ENCODE measurements at places on chromosomes 11 and 22.

- no peak for DNase-seq
These were observed 7.4 kb downstream of the CNTF start for GRCh38 chr11:58629857-58630256.

DNA sequence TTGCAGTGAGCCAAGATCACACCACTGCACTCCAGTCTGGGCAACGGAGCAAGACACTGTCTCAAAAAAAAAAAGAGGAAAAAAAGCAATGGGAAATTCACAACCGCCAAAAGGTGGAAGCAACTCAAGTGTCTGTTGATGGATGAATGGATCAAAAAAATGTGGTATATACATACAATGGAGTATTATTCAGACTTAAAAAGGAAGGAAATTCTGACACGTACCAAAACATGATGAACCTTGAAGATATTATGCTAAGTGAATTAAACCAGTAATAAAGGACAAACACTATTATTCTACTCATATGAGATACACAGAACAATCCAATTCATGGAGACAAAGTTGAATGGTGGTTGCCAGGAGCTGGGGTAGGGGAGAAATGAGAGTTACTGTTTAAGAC is 40.9 kb downstream of the FAM168A start:
- no peak for DNase-seq

DNA sequence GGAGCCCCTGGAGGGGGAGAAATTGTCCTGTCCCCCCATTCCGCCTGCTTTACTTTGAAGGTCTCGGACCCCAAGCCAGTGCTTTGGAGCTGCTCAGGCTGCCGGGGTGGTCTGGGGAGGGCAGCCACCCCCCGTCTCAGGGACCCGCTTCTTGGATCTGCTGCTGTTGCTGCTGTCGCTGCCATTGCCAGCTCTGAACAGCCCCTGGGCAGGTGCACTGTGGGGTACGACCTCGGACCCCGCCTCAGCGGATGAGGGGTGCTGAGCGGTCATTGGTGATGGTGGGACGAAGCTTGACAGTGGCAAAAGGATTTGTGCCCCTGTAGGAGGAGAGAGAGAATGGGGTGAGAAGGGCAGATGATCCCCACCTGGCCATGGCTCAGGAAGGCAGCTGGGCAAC is 1.1 kb upstream of the SLC16A8 start:
- DNase-seq = no peak

GRCh38 chr11:10122326-10123197 is 171.5 kb downstream of the SBF2 start:
- DNase-seq = no peak

- no peak for DNase-seq
These were observed 46.3 kb upstream of the WNT11 start for GRCh38 chr11:76252631-76253070.

DNA sequence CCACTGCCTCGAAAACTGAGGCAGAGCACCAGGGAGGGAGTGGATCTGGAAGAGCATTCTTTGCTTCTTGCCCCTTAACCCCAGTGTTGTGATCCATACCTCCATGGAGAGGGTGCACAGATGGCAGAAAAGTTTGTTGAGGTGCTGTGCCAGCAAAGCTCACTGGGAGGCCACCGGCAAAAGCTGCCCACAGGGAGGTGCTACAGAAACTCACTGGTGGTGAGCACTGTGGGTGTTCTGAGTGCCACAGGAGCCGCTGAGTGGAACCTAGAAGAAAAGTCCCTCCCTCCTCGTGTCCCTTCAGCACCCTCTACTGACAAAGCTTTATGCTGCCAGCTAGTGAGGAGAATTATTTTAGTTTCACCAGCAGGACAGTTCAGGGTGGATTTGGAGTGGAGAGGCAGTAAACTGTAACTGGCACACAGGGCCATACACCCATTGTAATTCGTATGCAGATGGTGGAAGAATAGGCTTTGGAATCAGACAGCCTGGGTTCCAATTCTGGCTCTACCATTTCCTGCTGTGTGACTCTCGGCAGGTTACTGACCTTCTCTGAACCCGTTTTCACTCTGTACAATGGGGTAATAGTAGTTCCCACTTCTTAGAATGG is 84.6 kb downstream of the SWAP70 start:
- DNase-seq = no peak

DNA sequence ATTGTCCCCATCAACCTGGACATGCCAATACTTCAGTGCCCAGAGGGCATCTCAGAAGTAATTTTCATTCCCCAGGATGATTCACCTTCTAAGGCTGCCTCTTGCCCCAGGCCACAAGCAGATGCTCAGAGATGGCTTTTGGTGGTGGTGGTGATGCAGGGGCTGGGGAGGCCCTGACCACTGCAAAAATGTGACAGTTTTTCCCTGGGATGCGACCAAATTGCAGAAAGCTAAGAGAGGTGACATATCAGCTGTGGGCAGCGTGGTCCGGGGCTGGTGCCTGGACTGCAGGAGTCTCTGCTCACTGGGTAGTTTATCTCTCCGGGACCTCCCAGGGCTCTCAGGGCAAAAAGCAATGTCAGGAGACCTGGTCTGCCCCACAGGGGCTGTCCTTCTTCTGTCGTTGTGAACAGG is 39.7 kb upstream of the ACCSL start:
- no peak for DNase-seq

- DNase-seq = peak; percentile 55
These were observed 1.1 kb downstream of the CDC42EP1 start for GRCh38 chr22:37561212-37562048.

DNA sequence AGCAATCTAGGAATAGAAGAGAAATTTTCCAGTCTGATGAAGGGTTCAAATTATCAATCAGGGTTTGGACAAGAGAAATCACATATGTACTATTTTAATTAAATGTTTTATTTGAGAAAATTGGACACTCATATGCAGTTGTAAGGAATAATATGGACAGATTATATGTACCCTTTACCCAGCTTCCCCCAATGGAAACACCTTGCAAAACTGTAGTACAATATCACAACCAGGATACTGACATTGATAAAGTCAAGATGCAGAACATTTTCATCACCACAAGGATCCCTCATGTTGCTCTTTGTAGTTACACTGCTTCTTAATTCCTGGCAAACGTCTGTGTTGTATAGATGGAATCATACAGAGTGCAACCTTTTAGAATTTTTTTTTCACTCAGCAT is 1.4 kb upstream of the LIPT2 start:
- no peak for DNase-seq

GRCh38 chr11:85517272-85517671 is 109.9 kb downstream of the DLG2 start:
- no peak for DNase-seq

- DNase-seq = no peak
These were observed 61.4 kb upstream of the FADD start for GRCh38 chr11:70141486-70142220.

- no peak for DNase-seq
These were observed 29.8 kb downstream of the CHORDC1 start for GRCh38 chr11:90192869-90193582.

DNA sequence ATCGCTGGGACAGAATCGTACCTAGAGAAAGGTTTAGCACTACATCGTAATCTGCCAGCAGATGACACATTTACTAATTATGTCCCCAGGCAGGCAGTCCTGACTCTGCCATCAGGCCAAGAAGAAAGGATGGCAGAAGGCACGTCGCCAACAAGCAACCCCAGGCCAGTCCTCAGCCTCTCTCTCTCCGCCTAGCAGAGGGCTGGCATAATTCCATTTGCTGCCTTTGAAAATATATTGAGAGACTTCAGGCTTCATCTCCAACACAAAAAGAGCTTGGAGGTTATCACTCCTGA is 1517.0 kb downstream of the TBC1D22A start:
- DNase-seq = no peak

- no peak for DNase-seq
These were observed 25.0 kb downstream of the SWAP70 start for GRCh38 chr11:9688716-9689511.

- DNase-seq = peak; percentile 5
These were observed 69.9 kb upstream of the RTL6 start for GRCh38 chr22:44567846-44568493.

GRCh38 chr11:116217006-116217405 is 555.8 kb downstream of the BUD13 start:
- DNase-seq = no peak

- DNase-seq = no peak
These were observed 2.8 kb downstream of the EHBP1L1 start for GRCh38 chr11:65578667-65579066.

GRCh38 chr11:103530257-103530656 is 421.0 kb downstream of the DYNC2H1 start:
- DNase-seq = no peak

GRCh38 chr11:8365216-8365941 is 101.7 kb upstream of the LMO1 start:
- no peak for DNase-seq

- no peak for DNase-seq
These were observed 5.1 kb downstream of the APBB1 start for GRCh38 chr11:6413791-6414201.

- peak; percentile 1 for DNase-seq
These were observed 141.1 kb upstream of the NARS2 start for GRCh38 chr11:78715639-78716311.

DNA sequence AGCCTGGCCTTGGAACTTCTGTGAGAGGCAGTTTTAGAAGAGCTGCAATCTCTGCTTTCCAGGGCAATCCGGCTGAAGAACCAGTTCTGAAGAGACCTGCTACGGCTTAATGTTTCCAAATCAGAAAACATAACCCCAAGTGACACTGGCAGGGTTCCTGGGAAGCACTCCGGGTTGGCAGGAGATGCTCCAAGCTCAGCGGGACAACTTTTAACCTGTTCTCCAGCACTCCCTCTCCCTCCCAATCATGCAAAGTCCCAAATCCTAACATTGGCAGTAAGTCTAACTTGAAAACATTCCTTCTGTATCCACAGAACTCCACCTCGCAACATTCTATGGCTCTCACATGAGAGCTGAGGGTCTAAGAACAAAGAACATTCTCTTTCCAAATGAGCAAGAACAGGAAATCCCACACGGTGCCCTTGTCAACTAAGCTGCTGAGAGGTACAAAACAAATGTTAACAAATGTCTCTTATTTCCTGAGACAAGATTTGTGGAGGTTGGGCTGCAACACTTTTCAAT is 48.5 kb upstream of the MN1 start:
- no peak for DNase-seq

GRCh38 chr11:116721988-116722387 is 50.8 kb downstream of the BUD13 start:
- no peak for DNase-seq

- DNase-seq = no peak
These were observed 131.3 kb downstream of the CHST1 start for GRCh38 chr11:45534132-45534531.

DNA sequence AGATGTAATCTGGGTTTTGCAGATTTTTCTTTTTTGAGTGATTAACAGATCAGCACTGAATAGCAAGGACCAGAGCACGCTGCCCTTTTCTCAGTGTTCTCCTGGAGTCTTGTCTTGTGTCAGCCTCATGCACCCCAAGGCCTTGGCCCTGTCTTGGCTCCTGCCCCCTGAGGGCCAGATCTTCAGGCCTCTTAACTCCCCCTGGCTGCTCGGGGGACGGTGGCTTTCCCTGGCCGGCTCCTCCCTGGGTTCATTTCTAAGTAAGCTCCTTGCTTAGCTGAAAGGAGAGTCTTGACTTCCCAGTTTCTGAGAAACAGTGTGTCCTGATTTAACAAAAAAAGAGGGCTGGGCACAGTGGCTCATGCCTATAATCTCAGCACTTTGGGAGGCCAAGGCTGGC is 1139.3 kb downstream of the BRD1 start:
- DNase-seq = no peak

DNA sequence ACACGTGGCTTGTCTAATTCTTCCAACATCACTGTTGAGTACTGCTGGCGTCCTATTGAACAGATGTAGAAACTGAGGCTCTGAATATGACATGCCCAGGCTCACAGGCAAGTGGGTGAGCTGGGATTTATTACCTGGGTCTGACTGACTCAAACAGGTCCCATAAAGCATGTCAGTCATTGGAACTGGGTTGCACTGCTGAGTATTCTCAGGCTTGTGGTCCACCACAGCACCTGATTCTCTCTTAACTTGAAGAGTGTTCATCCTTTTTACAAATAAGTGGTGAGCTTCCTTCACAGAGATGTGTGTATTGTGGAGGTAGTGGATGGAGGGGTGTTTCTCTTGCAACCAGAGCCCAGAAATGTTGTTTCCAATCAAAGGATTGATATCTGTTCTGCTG is 44.5 kb downstream of the SC5D start:
- DNase-seq = no peak

DNA sequence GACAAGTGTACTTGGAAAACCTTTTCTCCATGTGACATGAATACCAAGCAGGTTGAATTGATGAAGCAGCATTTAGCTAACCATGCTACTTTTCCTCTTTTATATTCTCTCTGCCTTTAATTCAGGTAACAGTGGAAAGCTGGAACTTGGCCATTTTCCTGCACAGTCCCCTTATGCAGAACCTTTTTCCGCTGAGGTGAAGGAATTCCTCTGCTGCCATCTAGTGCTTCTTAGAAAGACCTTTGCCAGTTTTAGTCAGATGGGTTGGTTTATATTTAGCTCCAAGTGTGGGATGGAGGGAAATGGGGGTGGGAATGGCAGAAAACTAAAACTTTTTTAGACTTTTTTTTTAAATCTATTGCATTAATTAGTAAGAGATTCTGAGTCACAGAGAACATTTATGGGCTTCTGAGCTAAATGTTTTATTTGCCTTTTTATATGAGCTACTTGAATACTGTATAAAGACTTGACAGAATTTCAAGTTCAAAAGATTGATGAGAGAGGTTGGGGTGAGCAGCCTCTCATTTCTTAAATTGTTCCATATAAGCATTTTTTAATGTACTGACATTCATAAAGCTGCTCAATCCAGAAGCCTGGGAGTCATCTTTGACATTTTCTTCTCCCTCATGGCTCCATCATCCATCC is 153.9 kb upstream of the ZC3H12C start:
- no peak for DNase-seq

DNA sequence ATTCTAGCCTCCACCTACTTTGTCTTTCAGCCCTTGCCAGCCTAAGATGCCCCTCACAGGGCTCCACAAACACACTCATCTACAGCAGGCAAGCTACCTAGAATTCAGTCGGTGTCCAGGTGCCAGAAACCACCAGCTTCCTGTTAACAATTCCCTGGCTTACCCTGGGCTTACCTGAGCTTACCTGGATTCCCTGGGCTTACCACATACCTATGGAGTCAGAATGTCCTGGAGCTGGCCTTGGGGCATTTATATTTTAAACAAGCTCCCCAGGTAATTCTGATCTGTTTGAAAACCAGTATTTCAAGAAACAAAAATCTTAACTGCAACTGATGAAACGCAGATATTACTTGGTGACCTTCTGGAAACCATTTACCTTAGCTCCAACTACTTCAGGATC is 123.6 kb downstream of the SLC1A2 start:
- no peak for DNase-seq

DNA sequence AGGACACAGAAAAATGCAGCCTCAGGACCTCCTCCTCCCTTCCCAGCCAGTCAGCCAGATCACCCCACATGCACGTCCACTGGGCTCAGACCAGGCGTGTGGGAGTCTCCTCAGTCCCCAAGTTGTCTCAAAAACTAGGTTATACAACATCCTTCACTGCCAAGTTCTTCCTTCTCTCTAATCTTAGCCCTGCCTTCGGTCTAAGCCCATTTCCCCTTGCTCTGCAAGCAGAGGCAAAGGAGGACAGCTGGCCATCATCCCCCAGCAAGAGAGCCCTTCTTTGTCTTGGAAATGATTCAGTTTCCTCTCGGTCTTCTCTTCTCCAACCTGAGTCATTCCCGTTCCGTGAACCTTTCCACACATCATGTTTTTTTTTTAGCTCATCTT is 14.0 kb upstream of the NRGN start:
- no peak for DNase-seq
